ENCODE measurements at places on chromosomes 5 and 9.

DNA sequence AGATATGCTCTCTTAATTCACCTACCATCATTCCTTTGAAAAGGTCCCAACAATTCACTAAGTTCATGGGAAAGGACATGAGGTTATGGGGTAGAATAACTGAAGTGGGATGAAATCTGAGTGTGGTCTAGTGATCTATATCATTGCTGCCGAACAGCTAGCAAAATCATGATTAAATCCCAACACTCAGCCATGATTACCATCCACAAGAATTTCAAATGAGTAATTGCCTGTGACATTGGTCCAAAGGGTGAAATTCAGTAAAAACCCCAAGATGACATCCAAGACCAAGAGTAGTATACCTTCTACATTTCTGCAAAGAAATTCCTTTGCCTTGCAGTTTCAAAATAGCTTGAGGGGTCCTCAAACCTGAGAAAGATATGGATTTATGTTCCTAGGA is 225.6 kb downstream of the SPOCK1 start:
- no peak for DNase-seq

GRCh38 chr9:110605565-110605964 is 26.0 kb upstream of the SVEP1 start:
- no peak for DNase-seq

DNA sequence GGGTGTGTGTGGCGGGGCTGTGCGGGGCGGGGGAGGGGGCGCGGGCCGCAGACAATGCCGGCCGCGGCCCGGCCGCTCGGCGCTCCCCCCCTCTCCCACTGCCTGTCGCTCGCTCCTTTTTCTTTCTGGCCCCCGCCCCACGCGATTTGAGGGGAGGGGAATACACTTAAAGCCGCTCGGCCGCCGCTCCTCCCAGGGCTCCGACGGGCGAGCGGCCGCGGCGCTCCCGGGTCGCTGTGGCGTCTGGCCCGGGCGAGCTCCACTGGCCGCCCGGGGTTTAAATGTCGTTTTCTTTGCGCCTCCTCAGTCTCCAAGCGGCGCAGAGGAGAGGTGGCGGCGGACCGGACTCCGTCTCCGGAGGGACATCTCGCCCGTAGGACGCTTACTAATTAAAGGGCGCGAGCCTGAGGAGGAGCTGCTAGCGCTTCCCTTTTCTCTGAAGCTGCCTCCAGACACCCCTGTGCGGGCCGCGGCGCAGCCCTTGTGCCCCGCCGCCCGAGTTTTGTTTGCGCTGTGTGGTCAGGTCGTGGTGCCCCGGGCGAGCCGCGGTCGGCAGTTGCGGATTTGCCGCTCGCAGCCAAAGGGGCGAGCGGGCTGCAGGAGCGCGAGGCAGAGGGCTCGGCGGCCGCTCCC is 1.4 kb downstream of the ZSWIM6 start:
- DNase-seq = peak; percentile 79

GRCh38 chr9:78029551-78030295 is 1.9 kb downstream of the GNAQ start:
- DNase-seq = peak; percentile 76

- DNase-seq = no peak
Measured at GRCh38 chr5:65173130-65173525, 308.6 kb downstream of the ADAMTS6 start.

DNA sequence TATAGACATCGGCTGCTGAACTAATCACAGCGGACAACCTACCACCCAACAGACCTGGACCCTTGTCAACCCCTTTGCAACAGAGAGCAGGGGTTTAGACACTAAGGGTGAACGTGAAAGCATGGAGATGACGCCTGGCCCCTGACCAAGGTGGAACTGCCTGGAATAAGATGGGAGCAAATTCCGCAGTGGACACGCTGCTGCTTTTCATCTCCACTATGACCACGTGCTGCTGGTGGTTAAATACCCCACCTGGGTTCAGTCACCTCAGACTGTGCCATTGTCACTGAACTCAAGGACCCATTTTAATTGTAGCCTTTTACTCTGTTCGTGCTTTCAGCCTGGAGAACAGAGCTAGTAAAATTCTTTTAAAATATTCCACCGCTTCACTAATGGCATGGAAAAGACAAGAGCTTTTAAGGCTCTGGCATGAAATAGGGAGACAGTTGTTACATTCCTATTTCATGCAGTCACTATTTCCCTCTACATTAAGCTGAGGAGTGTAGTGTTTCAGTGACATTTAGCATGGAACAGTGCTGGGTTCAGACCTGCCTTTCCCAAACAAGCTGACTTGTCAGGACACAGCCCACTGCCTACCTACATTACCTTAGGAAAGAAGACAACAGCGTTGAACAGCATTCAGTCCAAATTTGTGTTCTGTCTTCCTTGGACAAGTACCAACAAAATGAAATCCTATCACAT is 96.8 kb downstream of the ANKRD18B start:
- no peak for DNase-seq

DNA sequence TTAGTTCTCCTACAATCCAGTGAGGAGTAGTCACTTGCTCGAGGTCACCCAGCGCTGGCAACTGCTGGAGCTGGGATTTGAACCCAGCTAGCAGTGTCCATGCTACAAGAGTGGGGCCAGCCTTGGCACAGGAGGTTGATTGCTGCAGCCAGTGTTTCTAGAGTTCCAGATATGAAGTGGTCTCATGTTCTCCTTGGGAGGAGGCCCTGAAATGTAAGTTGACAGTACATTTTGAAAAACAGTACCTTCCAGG is 802 bp downstream of the CCDC107 start:
- DNase-seq = no peak

- no peak for DNase-seq
Measured at GRCh38 chr5:107404595-107405374, 266.0 kb downstream of the EFNA5 start.

- no peak for DNase-seq
Measured at GRCh38 chr5:40717281-40717680, 37.6 kb downstream of the PTGER4 start.

- DNase-seq = no peak
Measured at GRCh38 chr9:85594316-85594715, 147.4 kb downstream of the AGTPBP1 start.

- DNase-seq = no peak
Measured at GRCh38 chr9:135622415-135623020, 16.8 kb downstream of the GLT6D1 start.

DNA sequence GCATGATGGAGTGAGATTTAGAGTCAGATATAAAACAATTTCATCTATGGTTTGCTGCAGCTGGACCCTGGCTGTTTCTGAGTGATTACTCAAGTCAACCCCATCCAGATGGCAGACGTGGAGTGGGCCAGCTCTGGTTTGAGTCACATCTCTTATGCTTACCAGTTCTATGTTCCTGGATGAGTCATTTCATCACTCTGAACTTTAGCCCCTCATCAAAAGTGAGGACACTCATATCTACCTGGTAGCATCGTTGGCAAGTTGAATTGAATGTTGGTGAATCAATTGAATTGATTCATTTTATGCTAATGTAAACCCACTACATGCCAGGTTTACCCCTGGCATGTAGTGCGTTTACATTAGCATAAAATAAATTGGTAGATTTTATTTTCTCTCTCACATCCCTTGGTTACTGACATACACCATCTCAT is 176.4 kb downstream of the FGF18 start:
- DNase-seq = no peak

DNA sequence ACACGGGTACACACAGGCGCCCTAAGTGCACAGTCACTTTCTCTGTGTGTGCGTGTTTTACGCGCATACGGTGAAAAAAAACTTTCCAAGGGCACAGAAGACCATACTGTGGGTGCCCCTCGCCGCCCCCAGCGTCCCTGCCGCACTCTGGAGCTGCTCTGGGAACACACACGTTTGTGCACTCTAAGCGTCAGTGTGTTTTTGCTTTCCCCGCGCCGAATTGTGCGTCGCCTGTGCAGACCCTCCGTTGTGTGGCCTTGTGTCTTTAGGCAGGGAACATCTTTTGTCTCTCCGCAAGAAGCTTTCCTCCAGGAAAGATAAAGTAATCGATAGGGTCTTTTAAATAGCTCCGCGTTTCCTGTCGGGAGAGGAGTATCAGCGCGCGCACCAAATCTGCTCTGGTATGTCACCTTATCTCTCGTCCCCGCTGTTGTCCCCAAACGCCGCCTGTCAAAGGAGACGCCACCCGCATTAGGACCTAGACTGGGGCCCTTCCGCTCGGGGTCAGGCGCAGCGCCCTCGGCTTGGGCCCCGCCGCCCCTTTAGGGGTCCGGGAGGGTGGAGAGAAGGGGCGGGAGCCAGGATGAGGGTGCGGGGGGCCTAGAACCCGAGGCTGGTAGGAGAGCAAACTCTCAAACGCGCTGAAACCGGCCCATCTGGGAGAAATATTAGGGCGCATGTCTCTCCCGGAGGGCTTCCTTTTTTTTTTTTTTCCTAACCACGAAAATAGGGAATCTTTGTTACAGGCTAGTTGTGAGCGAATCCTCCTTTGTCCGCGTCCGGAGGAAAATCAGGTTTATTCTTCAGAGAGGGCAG is 10.5 kb upstream of the NKX2-5 start:
- no peak for DNase-seq

DNA sequence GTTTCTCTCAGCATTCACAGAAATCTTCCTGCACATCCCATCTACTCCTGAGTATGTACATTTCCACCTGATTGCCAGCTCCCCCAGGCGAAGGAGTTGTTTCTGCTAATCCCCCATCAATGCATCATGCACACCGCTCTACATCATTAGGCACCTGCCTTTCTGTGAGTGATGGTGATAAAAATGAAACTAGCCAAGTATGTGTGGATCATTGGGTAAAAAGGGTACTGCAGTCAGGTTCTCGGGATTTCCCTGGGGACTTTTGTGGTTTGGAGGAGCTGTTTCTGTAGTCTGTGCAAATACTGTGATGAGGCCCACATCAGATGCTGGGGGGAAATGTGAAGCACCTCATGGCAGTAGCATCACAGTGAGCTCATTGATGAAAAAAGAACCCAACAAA is 30.4 kb downstream of the CAMK4 start:
- peak; percentile 90 for DNase-seq

- no peak for DNase-seq
Measured at GRCh38 chr9:106107716-106108115, 413.4 kb downstream of the TMEM38B start.

DNA sequence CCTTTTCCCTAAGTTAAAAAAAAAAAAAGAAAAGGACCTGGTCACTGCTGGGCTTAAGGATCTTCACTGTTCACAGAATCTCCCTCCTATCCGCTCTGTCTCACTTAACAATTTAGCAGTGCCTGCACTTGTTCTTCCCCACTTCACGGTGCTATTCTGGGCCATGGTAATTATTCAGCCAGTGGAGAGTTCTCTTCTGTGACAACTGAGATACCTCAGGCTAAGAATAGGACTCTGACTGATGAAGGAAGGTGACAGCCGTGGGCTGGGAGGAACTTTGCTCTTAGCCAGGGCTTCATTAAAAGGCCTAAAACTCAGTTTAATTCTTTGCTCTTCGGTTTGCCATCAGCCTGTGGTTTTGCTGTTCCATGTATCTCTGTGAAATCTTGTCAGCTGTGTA is 51.9 kb upstream of the ENTREP1 start:
- DNase-seq = no peak

GRCh38 chr5:71830681-71831539 is 111.8 kb downstream of the CARTPT start:
- no peak for DNase-seq

DNA sequence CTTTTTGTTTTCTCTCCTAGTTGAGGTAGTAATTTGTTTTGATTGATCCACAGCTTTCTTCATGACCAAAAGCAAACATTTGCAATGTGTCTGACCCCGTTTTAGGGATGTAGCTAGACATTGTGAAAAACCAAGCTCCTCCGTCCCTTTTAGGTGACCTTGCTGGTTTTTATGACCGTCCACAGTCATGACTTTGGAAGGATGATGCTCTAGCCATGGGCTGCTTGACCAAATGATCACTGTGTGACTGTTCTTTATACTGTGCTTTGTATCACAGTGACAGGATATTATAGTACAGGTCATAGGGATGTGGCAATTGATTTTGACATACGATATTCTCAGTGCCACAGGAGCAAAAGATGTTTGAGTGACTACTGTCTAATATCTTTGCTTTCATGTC is 54.4 kb downstream of the KCNN2 start:
- no peak for DNase-seq

- DNase-seq = no peak
Measured at GRCh38 chr5:154734370-154735248, 20.6 kb upstream of the LARP1 start.

DNA sequence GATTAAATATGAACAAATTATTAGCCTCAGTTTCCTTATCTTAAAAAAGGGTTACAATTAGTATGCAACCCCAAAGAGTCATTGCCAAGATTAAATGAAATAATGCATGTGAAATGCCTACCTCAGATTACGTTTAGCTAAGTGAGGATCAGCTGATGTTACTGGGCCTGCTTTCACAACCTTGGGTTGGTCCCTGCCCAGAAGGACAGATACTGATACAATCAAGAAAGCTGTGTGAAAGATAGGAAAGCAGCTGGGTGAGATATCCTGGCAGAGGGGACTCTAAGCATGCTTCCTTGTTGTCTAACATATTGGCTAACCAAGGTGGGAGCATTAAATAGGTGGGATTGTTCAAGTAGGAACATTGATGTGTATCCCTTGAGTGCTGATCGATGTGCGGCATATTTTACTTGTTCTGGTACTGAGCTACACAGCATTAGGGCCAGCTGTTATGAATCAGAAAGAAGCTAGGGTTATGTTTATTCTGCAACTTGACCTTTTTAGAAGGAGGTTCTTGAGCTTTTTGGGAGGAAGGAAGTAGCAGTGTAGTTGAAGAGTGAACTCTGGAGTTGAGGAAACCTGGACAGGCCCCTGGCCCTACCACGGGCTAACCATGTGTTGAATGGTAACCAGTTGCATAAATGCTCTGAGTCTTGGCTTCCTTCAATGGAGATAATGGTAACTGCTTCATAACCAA is 28.9 kb downstream of the SNX24 start:
- DNase-seq = no peak

- DNase-seq = no peak
Measured at GRCh38 chr9:94703488-94704140, 22.9 kb upstream of the AOPEP start.

- DNase-seq = no peak
Measured at GRCh38 chr5:139137697-139138096, 60.5 kb downstream of the SIL1 start.

DNA sequence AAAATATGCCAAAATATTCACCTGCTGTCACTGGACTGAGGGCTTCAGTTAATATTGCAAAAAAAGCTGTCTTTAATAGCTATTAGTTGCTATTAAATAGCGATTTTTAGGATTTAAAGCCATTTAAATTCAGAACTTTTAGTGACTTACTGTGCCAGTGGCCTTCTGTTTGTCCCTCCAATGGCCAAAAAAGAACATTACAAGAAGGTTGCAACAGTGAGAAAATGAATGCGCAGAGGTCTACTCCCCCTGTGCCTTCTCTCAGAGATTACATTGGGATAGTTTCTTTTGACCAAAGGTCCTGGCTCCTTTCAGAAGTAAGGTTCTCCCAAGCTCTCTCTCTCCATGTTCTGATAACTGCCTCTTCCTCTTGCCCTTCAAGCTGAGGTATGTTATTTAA is 930.3 kb upstream of the ARRDC3 start:
- no peak for DNase-seq

DNA sequence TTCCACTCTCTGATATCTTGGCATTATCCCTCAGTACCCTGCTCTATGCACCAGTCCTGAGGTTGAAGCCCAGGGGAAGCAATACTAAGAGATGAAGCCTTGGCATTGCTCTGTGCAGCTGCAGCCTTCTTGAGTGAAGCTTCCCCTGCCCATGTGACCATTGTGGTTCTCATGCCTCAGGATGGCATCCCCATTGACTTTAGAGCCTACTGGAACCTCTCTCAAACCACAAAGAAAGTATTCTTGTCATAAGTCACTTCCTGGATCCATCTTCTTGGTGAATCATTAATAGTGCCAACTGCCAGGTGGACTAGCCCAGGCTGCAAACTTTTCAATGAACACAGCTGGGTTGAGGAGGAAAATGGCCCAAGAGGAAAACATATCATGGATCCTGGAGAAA is 283.9 kb upstream of the RFX3 start:
- no peak for DNase-seq

- no peak for DNase-seq
Measured at GRCh38 chr9:69579032-69579758, 93.0 kb downstream of the APBA1 start.
